ENCODE measurements at places on chromosomes 1 and 21.

DNA sequence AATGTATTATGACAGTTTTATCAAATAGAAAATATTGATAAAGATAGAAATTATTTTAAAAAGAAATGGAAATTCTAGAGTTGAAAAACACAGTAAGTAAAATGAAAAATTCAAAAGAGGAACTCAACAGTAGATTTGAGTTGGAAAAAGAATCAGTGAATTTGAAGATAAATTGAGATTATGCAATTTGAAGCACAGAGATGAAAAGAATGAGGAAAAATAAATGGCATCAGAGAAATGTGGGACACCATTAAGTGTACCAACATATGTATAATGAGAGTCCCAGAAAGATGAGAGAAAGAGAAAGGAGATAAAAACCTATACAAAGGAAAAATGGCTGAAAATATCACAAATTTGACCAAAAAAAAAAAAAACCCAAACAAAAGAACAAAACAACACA is 25.0 kb downstream of the C4BPA start:
- DNase-seq, result no peak

DNA sequence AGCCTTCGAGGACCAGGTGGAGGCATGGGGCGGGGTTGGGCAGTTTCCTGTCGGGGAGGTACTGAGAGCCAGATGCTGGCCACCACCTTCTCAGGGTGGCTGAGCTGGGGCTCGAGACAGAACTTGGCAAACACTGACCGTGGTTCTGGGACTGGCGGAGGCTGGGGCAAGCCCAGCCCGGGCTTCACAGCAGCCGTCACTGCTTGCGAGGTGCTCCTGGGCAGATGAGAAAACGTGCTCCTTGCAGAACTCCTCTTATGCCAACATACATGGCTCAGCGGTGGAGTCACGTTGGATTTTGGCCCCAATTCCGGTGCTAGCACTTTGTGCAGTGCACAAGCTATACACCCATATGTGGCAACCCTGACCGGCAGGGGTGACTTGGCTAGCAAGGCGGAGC is 69.2 kb downstream of the RUNX3 start:
- DNase-seq, result no peak

GRCh38 chr1:37562984-37563383 is 6.2 kb downstream of the DNALI1 start:
- DNase-seq, result no peak

GRCh38 chr1:224170748-224171478 is 12.1 kb upstream of the DEGS1 start:
- DNase-seq, result no peak
